ENCODE measurements at places on chromosomes 7 and 10. TPM values are rescaled to one million over a fixed set of nuclear protein-coding genes. Genes with fewer than 3 reads are reported as not detected.

DNA sequence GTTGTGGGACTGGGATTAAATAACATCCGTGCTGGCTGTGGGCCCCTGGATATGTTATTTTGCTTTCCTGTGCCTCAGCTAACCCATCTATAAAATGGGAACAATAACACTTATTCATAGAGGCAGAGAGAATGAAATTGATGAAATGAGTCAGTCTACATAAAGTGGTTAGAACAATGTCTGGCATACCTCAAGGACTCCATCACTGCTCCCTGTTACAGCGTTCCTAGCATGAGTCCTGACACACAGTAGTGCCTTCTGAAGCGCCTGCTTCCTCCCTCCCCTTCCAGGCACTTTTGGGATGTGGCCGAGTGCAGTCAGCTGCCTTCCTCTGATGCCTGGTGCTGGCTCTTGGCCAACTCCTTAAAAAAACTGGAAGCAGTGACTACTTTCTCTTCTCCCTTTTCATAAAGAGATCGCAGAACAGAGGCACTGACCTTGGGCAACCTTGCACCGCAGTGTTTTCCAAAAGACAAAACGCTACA is 108.4 kb upstream of the ZMIZ1 start:
- peak; percentile 83 for DNase-seq

GRCh38 chr7:36037121-36037662 is 115.9 kb upstream of the EEPD1 start:
- peak; percentile 87 for DNase-seq

- DNase-seq: no peak
Observed at GRCh38 chr10:117830787-117831212, 215.9 kb downstream of the RAB11FIP2 start.

DNA sequence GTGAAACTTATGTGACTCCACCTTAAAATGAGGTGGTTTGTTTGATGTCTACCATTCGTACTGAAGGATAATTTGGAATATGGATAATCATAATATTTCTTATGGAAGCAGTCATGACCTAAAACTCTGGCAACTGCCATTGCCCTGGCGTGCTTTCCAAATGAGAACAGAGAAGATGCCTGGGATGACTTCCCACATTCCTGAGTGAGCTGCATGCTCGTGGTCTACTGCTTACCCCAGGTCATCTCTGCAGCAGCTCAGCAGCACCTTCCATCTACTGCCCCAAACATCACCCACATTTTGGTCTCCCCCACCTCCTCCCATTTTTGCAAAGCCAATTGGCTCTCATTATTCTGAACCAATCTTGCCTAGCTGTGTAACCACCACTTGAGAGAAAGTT is 40.1 kb downstream of the LYZL1 start:
- no peak for DNase-seq

TMEM139 gene
- not detected for total RNA-seq

Measured in Daoy (cell line).